GM03348 (cell line): ENCODE measurements at places on chromosomes 3 and 15.

DNA sequence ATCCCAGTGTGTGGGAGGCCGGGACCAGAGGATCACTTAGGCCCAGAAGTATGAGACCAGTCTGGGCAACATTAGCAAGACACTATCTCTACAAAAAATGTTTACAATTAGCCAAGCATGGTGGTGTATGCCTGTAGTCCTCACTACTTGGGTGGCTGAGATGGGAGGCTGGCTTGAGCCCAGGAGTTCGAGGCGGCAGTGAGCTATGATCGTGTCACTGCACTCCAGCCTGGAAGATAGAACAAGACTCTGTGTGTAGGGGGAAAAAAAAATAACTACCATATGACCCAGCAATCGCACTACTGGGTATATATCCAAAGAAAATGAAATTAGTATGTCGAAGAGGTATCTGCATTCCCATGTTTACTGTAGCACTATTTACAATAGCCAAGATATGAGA, 22.6 kb downstream of the RYK start:
- no peak for DNase-seq

DNA sequence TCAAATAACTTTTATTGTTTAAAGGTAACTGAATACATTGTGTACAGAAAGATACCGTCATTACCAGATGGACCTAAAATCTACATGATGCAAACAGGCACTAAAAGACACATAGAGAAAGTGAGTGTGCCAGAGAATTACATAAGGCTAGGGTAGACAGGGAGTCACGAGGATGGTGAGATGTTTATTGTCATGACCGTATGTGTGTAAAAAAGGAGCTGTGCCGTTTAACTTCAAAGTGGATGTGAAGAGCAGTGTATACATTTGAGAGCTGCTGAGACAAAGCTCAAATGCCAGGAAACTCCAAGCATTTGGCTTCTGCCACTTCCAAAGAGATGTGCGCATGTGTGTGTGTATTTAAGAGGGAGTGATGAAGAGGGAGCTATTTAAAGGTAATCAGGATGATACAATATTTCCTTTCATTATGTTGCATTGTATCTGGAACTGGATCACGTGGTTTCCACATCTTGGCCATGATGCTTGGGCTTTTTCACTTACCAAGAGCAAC, 51.4 kb upstream of the IGF1R start:
- no peak for DNase-seq

GRCh38 chr15:58987036-58987435, 427 bp upstream of the RNF111 start:
- no peak for DNase-seq

GRCh38 chr3:149612456-149612855, 45.4 kb downstream of the WWTR1 start:
- no peak for DNase-seq

DNA sequence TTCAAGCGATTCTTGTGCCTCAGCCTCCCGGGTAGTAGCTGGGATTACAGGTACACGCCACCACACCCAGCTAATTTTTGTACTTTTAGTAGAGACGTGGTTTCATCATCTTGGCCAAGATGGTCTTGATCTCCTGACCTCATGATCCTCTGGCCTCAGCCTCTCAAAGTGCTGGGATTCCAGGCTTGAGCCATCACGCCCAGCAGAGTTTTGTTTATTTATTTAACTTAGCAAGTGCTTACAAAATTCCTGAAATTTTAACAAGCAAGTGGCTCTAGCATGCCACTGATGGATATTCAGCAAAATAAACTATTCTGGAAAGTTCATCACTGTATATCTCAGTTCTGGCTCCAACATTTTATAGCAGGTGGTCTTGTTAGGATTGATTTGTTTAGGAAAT, 585.9 kb downstream of the OTOL1 start:
- no peak for DNase-seq

GRCh38 chr3:177676947-177677587, 479.8 kb upstream of the TBL1XR1 start:
- DNase-seq = no peak

- DNase-seq = no peak
Observed at GRCh38 chr15:77983708-77984445, 93.6 kb downstream of the TBC1D2B start.

GRCh38 chr3:48215019-48215418, 8.3 kb upstream of the CAMP start:
- no peak for DNase-seq

GRCh38 chr3:121979734-121980449, 42.2 kb downstream of the ILDR1 start:
- no peak for DNase-seq

- no peak for DNase-seq
Observed at GRCh38 chr3:105353485-105354161, 13.1 kb upstream of the ALCAM start.

- DNase-seq = no peak
Observed at GRCh38 chr3:22846566-22846965, 356.6 kb upstream of the UBE2E2 start.

DNA sequence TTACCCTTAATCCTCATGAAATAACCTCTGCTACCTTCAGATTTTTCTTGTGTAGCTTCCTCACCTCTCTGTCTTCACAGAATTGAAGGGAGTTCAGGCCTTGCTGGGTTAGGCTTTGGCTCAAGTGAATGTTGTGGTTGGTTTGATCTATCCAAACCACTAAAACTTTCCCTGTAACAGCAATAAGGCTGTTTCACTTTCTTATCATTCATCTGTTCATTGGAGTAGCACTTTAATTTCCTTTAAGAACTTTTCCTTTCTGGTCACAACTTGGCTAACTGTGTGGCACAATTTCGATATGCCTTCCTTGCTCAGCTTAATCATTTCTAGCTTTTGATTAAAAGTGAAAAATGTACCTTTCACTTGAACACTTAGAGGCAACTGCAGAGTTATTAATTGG, 129.8 kb downstream of the NR1I2 start:
- DNase-seq = no peak

GRCh38 chr15:33866101-33866737, 102.1 kb upstream of the CHRM5 start:
- no peak for DNase-seq

DNA sequence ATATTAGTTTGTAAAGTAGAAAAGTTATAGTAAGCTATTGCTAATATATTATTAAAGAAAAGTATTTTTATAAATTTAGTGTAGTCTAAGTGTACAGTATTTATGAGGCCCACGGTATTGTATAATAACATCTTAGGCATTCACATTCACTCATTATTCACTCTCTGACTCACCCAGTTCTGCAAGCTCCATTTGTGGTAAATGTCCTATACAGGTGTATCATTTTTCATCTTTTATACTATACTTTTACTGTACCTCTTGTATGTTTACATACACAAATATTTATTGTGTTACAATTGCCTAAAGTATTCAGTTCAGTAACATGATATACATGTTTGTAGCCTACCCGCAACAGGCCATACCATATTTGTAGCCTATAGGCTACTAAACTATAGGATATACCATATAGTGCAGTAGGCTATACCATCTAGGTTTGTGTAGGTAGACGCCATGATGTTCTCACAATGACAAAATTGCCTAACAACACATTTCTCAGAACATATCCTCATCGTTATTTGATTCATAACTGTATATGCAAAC, 246.8 kb upstream of the ALCAM start:
- DNase-seq = no peak

GRCh38 chr3:50256978-50257890, 11.7 kb upstream of the SEMA3B start:
- DNase-seq = no peak

GRCh38 chr3:62577153-62577552, 203.8 kb upstream of the FEZF2 start:
- DNase-seq = no peak

GRCh38 chr3:128556384-128556783, 63.4 kb upstream of the GATA2 start:
- DNase-seq = no peak

DNA sequence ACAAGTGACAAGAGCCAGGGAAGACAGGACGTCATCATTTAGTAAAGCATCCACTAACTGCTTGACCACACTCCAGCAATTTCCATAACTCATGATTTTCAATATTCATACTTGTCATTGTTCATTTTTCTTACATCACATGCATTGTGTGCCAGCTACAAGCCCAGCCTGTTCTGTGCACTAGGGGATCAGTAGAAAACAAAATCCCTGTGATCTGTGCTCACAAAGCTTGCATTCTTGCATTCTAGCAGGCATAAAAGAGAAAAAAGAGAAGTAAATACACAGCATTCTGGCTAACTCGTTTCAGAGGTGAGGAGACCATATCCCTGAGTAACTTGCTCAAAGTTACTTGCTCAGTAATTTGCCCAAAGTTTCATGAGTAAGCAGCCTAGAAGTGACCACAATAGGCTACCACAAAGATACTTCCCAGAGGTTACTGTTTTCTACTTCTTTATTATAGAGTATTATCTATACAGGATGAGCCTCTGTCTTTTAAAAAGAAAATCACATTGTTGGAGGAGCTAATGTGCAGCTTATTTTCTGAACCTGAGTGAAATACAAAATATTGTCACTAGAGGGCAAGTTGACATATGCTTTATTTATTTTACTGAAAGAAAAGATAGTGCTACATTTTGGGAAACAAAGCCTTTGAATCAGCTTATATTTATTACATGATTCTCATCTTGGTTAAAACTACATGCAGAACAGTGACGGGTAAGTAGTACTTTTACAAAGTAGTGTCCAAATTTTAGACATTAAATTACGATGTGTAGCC, 701.4 kb upstream of the LMCD1 start:
- no peak for DNase-seq

- DNase-seq = no peak
Observed at GRCh38 chr3:107727102-107727501, 204.3 kb downstream of the BBX start.

DNA sequence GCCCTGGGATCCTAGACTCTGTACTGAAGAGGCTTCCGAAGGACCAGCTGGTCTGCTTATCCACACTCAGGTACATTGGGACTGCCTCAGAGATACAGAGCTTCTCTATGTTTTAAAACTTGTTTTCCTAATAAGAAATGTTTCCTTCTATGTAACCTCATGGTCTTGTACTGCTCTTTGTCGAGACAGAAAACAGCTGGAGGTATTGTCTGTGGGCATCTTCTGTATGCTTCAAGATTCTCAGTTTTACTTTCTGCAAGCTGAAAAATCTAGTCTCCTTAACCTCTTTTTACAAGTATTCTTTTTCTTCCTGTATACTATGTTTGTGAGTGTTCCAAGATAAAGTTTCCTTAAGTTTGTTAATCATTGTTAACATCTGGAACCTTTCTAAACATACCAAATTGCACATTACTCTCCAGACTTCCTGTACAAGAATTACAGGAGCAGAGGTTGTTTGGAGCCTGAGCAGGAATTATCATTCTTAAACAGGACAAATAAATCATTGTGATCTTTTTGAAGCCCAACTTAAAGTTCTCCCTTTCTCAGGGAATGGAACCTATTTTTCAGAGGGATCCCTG, 358.3 kb upstream of the CFAP20DC start:
- DNase-seq = no peak

DNA sequence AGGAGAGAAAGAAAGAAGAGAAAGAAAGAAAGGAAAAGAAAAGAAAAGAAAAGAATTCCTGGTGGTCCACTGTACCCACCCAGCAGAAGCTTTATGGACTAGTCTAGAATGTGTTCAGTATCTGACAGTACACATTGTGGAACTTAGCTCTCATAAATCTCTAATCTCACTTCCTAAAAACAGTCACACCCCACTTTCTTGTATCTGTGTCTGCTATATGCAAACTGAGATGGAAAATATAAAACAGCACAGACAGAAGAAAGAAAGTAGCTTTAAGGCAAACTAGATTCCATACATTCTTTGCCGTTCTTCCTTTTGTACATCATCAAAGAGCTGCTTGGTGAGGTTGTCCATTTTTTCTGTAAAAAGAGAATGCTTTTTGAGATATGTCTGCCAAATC, 41.1 kb upstream of the GNB5 start:
- DNase-seq = no peak

DNA sequence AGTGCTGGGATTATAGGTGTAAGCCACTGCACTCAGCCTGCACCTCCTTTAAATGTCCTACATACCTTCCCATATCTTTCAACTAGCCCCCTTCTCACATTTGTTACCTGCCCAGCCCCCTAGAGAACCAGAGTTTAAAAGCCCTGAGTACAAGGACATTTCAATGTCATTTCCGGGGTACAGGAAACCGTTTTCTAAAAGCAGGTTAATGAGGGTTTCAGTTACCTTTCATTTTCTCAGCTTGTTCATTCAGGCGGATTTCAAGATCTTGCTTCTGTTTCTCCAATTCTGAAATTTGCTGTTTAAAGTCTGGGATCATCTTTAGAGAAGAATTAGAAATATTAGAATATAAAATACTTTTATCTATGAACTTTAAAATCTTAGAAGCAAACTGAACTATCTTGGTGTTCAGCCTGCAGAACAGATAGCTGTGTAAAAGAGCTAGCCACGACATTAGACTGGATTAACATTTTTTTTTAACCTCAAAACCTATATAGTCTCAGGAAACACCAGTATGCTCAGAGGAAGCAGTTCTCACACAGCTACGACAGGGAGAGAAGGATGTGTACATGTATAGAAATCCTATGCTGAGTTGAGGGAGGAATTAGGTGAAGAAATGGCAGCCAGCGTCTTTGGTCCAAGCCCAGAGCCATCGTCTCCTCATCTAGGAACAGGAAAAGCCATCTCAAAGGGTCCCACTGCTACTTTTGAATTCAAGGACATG, 29.9 kb upstream of the GNB5 start:
- no peak for DNase-seq
